Lower lobe of right lung (tissue), 2 donors: ENCODE measurements at places on chromosomes 4 and X. TPM values are rescaled to one million over a fixed set of nuclear protein-coding genes. Genes with fewer than 3 reads are reported as not detected.

ANK2 gene
- 14.0 TPM for total RNA-seq

CC2D2A gene
- 21.2 TPM for total RNA-seq

PCDH7 gene
- total RNA-seq: 4.7 TPM

ANAPC4 gene
- total RNA-seq: 33.8 TPM

SLC30A9 gene
- total RNA-seq: 37.7 TPM

DNA sequence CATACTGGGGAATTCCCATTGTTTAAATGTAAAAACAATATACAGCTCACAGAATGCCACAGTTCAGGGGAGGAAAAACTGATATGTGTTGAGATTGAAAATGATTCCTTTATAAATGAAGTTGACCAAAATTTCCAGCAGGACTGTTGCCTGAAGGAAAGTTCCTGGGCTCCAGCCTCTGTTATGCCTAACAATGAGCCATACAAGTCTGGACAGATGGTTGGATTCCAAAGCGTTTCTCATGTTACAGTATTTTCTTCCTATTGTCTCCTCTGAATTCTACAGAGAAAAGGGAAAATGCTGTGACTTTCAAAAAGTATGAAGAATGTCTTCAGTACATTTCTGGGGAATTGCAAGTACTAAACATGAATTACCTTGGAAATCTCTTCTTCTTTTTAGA is 73.3 kb downstream of the ALPK1 start:
- H3K4me1 ChIP-seq: no peaks in the 10 kb centered on the region
- H3K4me3 ChIP-seq: no peak overlapping the region
- H3K36me3 ChIP-seq: no peaks in the 10 kb centered on the region
- DNase-seq: no peak
- no peaks in the 10 kb centered on the region for H3K27me3 ChIP-seq
- H3K27ac ChIP-seq: no peak overlapping the region

GRCh38 chrX:103442536-103442901 is 66.2 kb downstream of the BEX3 start:
- no peaks in the 10 kb centered on the region for H3K36me3 ChIP-seq
- no peak for DNase-seq
- H3K4me3 ChIP-seq: no peak overlapping the region
- no peaks in the 10 kb centered on the region for H3K27me3 ChIP-seq

GRCh38 chr4:120130786-120131185 is 64.1 kb upstream of the MAD2L1 start:
- no peak overlapping the region for H3K4me3 ChIP-seq
- no peaks in the 10 kb centered on the region for H3K36me3 ChIP-seq
- DNase-seq: no peak
- no peak overlapping the region for H3K27ac ChIP-seq
- no peaks in the 10 kb centered on the region for H3K4me1 ChIP-seq
- no peaks in the 10 kb centered on the region for H3K27me3 ChIP-seq

- H3K4me3 ChIP-seq: no peak overlapping the region
- H3K27me3 ChIP-seq: no peaks in the 10 kb centered on the region
- H3K27ac ChIP-seq: peak overlapping the region; percentile 79
- peaks cover under 1% of the 10 kb centered on the region for H3K36me3 ChIP-seq
These were observed 50.8 kb downstream of the MAOA start for GRCh38 chrX:43706786-43707370.

GRCh38 chr4:54902976-54903375 is 222.4 kb downstream of the KDR start:
- H3K36me3 ChIP-seq: no peaks in the 10 kb centered on the region
- DNase-seq: no peak
- H3K27me3 ChIP-seq: no peaks in the 10 kb centered on the region
- no peaks in the 10 kb centered on the region for H3K4me1 ChIP-seq

- H3K4me1 ChIP-seq: no peaks in the 10 kb centered on the region
- H3K27me3 ChIP-seq: no peaks in the 10 kb centered on the region
- H3K36me3 ChIP-seq: no peaks in the 10 kb centered on the region
- no peak overlapping the region for H3K4me3 ChIP-seq
- DNase-seq: no peak
These were observed 43.3 kb downstream of the BMP15 start for GRCh38 chrX:50953832-50954231.

GRCh38 chrX:45851434-45851991 is 650.8 kb upstream of the DIPK2B start:
- H3K4me3 ChIP-seq: peak overlapping the region; percentile 59
- no peaks in the 10 kb centered on the region for H3K27me3 ChIP-seq
- peak; percentile 44 for DNase-seq
- H3K4me1 ChIP-seq: no peaks in the 10 kb centered on the region
- H3K36me3 ChIP-seq: no peaks in the 10 kb centered on the region
- no peak overlapping the region for H3K27ac ChIP-seq

GRCh38 chrX:103483720-103484119 is 35.6 kb downstream of the RAB40A start:
- no peak overlapping the region for H3K27ac ChIP-seq
- no peaks in the 10 kb centered on the region for H3K27me3 ChIP-seq
- H3K4me3 ChIP-seq: no peak overlapping the region
- no peak for DNase-seq

DNA sequence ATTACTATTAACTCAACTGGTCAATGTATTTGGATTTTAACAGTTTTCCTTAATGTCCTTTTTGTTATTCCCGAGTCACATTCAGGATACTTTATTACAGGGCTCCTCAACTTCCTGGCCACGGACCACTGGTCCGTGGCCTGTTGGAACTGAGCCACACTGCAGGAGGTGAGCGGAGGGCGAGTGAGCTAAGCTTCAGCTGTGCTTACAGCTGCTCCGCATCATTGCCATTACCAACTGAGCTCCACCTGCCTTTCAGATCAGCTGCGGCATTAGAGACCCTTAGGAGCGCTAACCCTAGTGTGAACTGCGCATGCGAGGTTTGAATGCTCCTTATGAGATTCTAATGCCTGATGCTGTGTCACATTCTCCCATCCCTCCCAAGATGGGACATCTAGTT is 591.7 kb downstream of the CCSER1 start:
- no peak overlapping the region for H3K27ac ChIP-seq
- H3K36me3 ChIP-seq: no peaks in the 10 kb centered on the region
- DNase-seq: no peak
- no peaks in the 10 kb centered on the region for H3K4me1 ChIP-seq
- no peaks in the 10 kb centered on the region for H3K27me3 ChIP-seq

- no peak overlapping the region for H3K27ac ChIP-seq
- no peak for DNase-seq
- H3K36me3 ChIP-seq: peaks cover 8% of the 10 kb centered on the region
- H3K27me3 ChIP-seq: no peaks in the 10 kb centered on the region
These were observed 2.9 kb downstream of the TBCK start for GRCh38 chr4:106312997-106313522.

- no peaks in the 10 kb centered on the region for H3K27me3 ChIP-seq
- no peaks in the 10 kb centered on the region for H3K36me3 ChIP-seq
- no peak for DNase-seq
- no peak overlapping the region for H3K4me3 ChIP-seq
These were observed 576.8 kb upstream of the SMIM31 start for GRCh38 chr4:164177153-164177552.

DNA sequence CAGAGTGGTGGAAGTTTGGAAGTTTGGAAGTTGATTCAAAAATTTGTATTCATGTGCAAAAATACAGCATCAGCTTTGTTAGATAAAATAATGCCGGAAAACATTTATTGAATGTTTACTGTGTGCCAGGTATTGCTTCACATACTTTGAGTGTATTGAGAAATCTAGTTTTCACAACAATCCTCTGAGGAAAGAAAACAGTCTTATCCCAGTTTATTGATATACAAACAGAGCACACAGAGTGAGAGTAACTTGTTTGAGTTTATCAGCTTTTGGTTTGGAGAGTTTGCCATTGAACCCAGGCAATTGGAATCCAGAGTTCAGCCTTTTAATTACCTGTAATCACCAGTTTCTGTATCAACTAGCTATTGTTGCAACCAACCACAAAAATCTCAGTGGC is 127.2 kb upstream of the RPS6KA3 start:
- no peaks in the 10 kb centered on the region for H3K27me3 ChIP-seq
- no peak overlapping the region for H3K27ac ChIP-seq
- no peaks in the 10 kb centered on the region for H3K36me3 ChIP-seq
- no peaks in the 10 kb centered on the region for H3K4me1 ChIP-seq
- H3K4me3 ChIP-seq: no peak overlapping the region

DNA sequence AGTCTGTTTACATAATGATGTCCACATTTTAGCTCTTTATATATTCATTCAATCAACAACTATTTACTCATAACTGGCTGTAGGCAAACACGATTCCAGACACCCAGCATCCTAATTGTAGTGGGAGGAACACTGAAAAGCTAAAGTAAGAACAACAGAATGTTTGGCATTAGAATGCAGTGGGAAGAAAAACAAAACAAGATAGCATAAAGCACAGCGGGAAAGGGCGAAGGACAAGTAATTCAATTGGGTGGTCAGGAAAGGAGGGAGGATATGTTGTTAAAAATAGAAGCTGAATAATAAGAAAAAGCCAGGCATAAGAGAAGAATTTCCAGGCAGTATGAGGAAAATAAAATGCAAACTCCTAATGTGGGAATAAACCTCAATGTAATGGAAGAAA is 189.5 kb upstream of the FAT4 start:
- no peaks in the 10 kb centered on the region for H3K4me1 ChIP-seq
- no peak overlapping the region for H3K27ac ChIP-seq
- H3K27me3 ChIP-seq: no peaks in the 10 kb centered on the region
- no peak overlapping the region for H3K4me3 ChIP-seq
- H3K36me3 ChIP-seq: no peaks in the 10 kb centered on the region
- no peak for DNase-seq

GRCh38 chrX:110414273-110414672 is 55.6 kb downstream of the RTL9 start:
- no peaks in the 10 kb centered on the region for H3K36me3 ChIP-seq
- no peak overlapping the region for H3K27ac ChIP-seq
- H3K4me3 ChIP-seq: no peak overlapping the region
- no peaks in the 10 kb centered on the region for H3K27me3 ChIP-seq

DNA sequence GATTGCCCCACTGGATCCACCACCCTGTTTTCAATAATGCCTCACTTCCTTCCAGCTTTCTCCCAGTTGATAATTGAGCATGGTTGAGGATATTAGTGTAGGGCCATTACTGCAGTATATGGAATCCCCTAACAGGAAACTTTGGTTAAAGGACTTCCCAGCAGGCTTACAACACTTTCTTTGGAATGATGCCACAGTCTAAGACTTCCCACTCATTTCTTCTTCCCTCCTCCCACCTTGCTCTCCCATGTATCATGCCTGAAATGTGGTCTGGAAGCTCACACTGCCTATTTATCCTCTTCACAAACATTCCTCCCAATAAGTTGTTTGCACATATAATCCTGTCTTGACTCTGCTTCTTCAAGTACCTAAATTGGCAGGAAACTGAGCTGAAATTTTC is 863.3 kb downstream of the CENPC start:
- H3K27ac ChIP-seq: no peak overlapping the region
- H3K4me1 ChIP-seq: no peaks in the 10 kb centered on the region

GRCh38 chr4:25000639-25001038 is 30.1 kb downstream of the LGI2 start:
- H3K36me3 ChIP-seq: no peaks in the 10 kb centered on the region
- H3K4me1 ChIP-seq: peaks cover 18% of the 10 kb centered on the region
- H3K4me3 ChIP-seq: no peak overlapping the region
- DNase-seq: no peak
- no peaks in the 10 kb centered on the region for H3K27me3 ChIP-seq

DNA sequence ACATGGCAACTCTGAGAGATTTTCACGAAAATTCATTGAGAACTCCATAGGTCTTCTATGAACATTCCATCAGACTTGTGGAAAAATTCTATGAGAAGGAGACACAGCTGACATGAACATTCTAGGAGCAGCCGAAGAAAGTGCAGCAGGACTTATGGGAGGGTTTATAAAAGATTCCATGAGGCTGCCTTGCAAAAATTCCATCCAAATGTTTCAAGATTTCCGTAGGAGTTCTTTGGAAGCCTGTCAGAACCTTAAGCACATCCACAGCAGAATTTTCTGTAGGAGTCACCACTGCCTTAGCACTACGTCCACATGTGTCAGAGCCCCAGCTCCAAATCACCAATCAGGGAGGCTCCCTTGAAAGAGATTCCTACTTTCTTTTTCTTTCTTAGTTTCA is 67.0 kb upstream of the MSX1 start:
- no peaks in the 10 kb centered on the region for H3K4me1 ChIP-seq
- no peak overlapping the region for H3K4me3 ChIP-seq
- no peaks in the 10 kb centered on the region for H3K36me3 ChIP-seq

- no peak overlapping the region for H3K4me3 ChIP-seq
- no peaks in the 10 kb centered on the region for H3K27me3 ChIP-seq
- no peaks in the 10 kb centered on the region for H3K36me3 ChIP-seq
These were observed 104.1 kb upstream of the BMP3 start for GRCh38 chr4:80926446-80926845.

GRCh38 chr4:575281-576141 is 584 bp downstream of the TMEM271 start:
- no peaks in the 10 kb centered on the region for H3K4me1 ChIP-seq
- H3K27ac ChIP-seq: no peak overlapping the region
- H3K36me3 ChIP-seq: no peaks in the 10 kb centered on the region
- no peak overlapping the region for H3K4me3 ChIP-seq
- no peak for DNase-seq

DNA sequence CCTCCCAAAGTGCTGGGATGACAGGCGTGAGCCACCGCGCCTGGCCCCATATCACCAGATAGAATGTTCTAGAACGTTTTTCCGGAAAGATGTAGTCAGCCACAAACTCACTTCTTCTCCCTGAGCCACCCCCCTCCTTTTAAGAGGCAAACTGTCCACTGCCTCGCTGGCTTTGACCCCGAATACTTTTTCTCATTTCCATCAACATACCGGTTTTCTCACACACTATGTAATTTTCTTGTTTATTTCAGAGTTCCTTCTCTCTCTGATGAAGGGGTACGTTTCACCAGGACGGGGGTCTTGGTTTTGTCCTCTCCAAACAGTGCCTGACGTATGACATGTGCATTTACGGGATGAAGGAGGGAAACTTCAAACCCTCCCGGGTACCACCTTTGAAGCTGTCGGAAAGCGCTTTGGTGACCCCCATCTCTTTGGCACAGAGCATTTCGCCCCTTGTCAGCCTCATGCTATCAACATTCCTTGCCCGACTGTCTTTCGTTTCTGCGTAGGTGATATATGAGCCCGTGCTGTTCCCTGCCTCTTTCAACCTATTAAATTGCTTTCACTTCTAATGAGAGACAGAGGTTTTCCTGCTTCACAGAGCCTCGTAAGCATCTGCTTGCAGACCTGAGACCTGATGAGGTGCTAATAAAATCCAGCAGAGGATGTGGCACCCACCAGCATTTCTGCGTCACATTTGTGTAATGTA is 73.8 kb downstream of the CRLF2 start:
- DNase-seq: no peak
- H3K4me3 ChIP-seq: no peak overlapping the region
- H3K27me3 ChIP-seq: peaks cover 3% of the 10 kb centered on the region
- H3K27ac ChIP-seq: no peak overlapping the region
- H3K36me3 ChIP-seq: no peaks in the 10 kb centered on the region

DNA sequence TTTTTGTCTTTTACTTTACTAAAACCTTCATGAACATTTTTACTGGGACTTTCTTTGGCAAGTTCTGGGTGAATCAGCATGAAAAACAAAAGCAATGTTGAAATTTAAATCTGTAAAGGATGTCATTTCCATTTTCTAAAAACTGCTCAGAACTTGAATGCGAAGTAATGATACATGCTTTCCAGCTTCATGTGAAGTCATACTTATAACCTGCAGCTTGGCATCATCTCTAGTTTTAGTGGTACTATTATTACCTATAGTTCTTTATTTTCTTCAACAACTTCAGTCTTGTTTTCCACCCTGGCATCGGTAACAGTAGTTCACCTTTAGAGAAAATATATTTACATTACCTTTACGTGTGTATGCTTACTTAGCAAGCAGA is 421.4 kb upstream of the DIPK2B start:
- no peak for DNase-seq
- no peak overlapping the region for H3K27ac ChIP-seq
- no peaks in the 10 kb centered on the region for H3K27me3 ChIP-seq
- no peaks in the 10 kb centered on the region for H3K36me3 ChIP-seq
- no peaks in the 10 kb centered on the region for H3K4me1 ChIP-seq
